ENCODE measurements at places on chromosomes 5 and 9. TPM values are rescaled to one million over a fixed set of nuclear protein-coding genes. Genes with fewer than 3 reads are reported as not detected.
A peak's percentile ranks its signal among the peaks of the same experiment; 100 is the strongest.

DNA sequence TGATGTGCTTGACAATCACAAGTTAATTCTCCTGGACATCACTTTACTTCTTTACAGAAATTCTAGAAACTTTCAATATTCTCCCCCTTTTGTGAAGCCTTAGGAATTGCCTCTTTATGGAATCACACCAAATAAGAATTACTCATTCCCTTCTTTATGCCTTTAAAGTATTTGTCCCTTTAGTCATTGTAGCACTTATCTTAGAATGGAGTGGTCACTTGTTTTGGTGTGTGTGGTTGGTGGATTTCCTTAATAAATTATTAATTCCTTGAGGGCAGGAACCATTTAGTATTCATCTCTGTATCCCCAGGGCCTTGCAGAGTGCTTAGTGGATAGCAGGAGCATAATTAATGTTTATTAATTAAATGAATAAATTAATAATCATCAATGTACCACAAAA, 307.0 kb downstream of the ARRDC3 start:
- DNase-seq: no peak

DNA sequence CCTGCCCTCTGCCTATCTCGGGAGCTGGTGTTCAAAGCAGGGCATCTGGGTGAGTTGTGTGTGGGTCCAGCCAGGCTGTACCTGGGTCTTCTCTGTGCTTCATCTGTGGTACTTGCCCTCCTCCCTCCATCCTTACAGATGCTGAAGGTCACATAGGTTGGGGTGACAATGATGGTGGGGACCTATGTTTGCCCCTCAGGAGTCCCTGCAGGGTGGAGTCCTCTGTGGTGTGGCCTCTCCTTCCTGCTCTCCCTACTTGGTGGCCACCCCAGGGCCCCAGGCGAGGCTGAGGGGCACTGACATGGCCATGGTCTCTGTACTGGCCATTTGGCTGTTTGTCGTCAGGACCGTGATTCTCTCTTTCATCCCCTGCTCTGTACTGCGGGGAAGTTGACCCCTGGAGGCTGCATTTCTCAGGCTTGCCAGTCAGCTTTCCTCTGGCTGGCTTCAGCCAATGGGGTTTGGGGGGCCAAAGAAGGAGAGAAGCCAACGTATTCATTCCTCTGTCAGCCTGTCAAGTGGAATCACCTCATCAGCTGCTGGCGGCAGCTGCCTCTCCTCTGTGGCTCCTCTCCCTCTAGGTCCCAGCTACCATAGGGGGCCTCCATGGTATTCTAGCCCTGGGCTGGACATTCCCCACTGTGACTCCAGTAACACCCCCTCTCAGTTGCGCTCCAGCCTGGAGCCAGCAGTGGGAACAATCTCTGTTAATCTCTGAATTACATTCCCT, 4.6 kb downstream of the DCANP1 start:
- peak; percentile 39 for DNase-seq

GRCh38 chr5:52805615-52806014, 17.9 kb downstream of the ITGA1 start:
- no peak for DNase-seq

GPX3 gene
- 54.4 TPM for total RNA-seq

Measured in endodermal cell (in vitro differentiated cells).